ENCODE measurements at places on chromosomes 16 and 17. TPM values are rescaled to one million over a fixed set of nuclear protein-coding genes. Genes with fewer than 3 reads are reported as not detected.

ANKRD40CL gene
- total RNA-seq, result 2.9 TPM

CCDC78 gene
- 0.24 TPM for total RNA-seq

C16orf86 gene
- 1.7 TPM for total RNA-seq

CDRT15L2 gene
- total RNA-seq, result 5.5 TPM

GRCh38 chr17:34383216-34383615, 20.2 kb upstream of the CCL1 start:
- DNase-seq, result no peak

- no peak for DNase-seq
Observed at GRCh38 chr17:66942451-66943264, 21.8 kb upstream of the CACNG4 start.

GRCh38 chr16:80674884-80675283, 129.5 kb downstream of the CDYL2 start:
- DNase-seq, result no peak

GRCh38 chr17:4518901-4519300, 20.2 kb downstream of the SPNS2 start:
- no peak for DNase-seq

- peak; percentile 50 for DNase-seq
Observed at GRCh38 chr17:50297407-50297865, 23.2 kb downstream of the TMEM92 start.

DNA sequence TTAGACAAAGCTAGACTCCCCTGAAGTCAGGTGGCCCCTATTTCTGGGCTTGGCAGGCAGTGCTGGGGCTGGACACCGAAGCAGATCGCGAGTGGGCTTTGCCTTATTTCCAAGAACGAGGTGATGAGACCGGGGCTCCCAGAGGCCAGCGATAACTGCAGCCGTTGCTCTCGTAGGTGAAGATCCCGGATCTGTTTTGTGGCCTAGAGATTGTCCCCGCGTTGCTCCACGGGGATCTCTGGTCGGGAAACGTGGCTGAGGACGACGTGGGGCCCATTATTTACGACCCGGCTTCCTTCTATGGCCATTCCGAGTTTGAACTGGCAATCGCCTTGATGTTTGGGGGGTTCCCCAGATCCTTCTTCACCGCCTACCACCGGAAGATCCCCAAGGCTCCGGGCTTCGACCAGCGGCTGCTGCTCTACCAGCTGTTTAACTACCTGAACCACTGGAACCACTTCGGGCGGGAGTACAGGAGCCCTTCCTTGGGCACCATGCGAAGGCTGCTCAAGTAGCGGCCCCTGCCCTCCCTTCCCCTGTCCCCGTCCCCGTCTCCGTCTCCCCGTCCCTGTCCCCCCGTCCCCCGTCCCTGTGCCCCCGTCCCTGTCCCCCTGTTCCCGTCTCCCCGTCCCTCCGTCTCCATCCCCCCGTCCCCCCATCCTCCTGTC, 1.5 kb upstream of the TBCD start:
- DNase-seq, result no peak

- no peak for DNase-seq
Observed at GRCh38 chr16:366476-366875, 3.9 kb downstream of the MRPL28 start.

DNA sequence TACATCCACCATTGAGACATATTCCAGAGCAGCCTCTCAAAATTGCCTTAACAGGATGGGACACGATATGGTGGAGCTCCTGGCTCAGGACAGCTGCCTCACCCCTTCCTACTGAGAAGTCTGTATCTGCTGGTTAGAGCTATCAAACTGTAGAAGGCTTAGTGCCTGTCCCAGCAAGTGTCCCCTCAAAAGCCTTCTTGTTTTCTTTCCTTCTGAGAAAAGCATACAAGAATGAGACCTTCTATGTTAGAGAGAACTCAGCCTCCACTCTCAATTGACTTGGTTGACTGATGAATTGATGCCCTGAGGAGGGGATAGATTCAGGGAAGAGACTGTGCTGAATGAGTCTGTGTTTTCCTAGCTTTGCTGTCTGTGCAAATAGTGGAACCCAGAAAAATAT, 2020.9 kb downstream of the TP53TG3F start:
- no peak for DNase-seq

Data from umbilical cord (tissue), 2 donors.